Endodermal cell (in vitro differentiated cells): ENCODE measurements at places on chromosomes 3 and 15. TPM values are rescaled to one million over a fixed set of nuclear protein-coding genes. Genes with fewer than 3 reads are reported as not detected.

GRCh38 chr15:85587707-85588411 lies 206.9 kb downstream of the KLHL25 start:
- no peak for DNase-seq

DNA sequence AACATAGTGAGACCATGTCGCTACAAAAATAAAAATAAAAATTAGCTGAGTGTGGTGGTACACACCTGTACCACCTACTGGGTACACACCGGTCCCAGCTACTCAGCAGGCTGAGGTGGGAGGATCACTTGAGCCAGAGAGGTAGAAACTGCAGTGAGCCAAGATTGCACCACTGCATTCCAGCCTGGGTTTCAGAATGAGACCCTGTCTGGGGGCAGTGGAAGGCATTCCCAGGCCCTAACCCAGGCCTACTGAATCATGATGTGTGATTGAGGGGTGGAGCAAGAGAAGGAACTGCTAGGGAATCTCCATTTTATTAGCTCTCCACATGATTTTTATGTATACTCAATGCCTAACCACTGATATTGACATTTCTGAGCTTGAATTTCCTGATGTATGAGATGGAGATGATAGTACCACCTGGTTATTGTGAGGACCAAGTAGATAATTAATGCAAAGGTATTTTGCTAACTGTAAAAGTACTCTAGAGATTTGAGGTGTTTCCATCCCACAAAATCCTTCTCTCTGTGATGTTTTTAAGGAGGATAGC lies 169.5 kb upstream of the UMPS start:
- no peak for DNase-seq

FAM3D gene
- total RNA-seq: not detected in 2 replicates

- no peak for DNase-seq
These were observed 20.3 kb downstream of the SETMAR start for GRCh38 chr3:4323246-4324027.

DNA sequence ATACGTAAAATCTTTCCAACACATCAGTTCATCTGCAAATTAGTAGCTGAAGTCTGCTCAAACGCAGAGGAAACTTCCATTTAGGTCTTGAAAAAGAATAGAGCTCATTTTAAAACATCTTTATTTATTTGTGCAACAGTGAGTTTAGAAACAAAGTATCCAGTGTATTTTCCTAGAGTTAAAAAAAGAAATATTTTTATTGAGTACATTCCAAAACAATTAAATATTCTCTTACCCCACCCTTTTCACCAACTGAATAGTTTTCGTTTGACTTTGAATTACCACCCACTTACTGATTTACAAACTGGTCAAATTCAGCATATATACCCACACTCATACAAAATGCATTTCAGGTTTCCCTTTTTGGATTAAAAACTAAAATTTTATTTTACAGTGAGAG lies 104.7 kb downstream of the ZBTB20 start:
- no peak for DNase-seq

TUSC7 gene
- total RNA-seq: not detected in 2 replicates

GOLGA8H gene
- total RNA-seq: 0.31 to 0.75 TPM (median 0.50 TPM) in 3 replicates

GRCh38 chr3:80055306-80055705 lies 287.5 kb upstream of the ROBO1 start:
- no peak for DNase-seq

DNA sequence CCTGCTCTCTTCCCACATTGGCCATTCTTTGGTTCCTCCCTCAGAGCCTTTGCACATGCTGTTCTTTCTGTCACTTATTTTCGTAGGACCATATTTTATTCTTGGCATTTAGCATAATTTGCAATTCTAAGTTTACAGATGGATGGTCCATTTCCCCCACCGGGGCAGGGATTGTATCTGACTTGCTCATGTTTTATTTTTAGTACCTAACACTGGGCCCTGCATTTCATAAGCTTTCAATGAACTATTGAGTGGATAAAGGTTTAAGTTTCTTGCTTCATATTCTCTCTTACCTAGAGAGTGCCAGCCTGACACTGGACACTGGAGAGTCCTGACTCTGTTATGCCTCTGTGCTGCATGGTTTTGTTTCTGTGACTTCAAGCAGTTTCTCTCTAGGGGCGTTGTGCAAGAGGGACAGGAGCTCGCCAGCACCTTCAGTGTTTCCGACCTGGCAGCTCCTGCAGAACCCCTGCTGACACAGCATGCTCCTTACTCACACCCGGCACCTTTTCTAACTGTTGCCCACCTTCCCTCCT lies 87.4 kb downstream of the FLNB start:
- no peak for DNase-seq

GPR149 gene
- total RNA-seq: not detected in 2 replicates

DNA sequence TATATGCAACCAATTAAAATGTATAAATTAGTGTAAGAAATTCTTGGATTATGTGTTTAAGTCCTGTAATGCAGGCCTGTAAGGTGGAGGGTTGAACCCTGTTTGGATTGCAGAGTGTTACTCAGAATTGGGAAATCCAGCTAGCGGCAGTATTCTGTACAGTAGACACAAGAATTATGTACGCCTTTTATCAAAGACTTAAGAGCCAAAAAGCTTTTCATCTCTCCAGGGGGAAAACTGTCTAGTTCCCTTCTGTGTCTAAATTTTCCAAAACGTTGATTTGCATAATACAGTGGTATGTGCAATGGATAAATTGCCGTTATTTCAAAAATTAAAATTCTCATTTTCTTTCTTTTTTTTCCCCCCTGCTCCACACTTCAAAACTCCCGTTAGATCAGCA lies 65.4 kb upstream of the ACAD9 start:
- DNase-seq: no peak

FNDC3B gene
- total RNA-seq: 107 TPM in 2 replicates

- DNase-seq: no peak
These were observed 32.0 kb downstream of the IL17RD start for GRCh38 chr3:57133157-57133556.

SEMA3G gene
- total RNA-seq: 8.4 and 8.6 TPM in 2 replicates

GRCh38 chr3:165225604-165226003 lies 29.4 kb upstream of the SLITRK3 start:
- no peak for DNase-seq

TRPC1 gene
- 18.9 to 27.1 TPM (median 24.3 TPM) in 3 replicates for total RNA-seq

SEMA7A gene
- total RNA-seq: 8.2 to 11.9 TPM (median 8.4 TPM) in 3 replicates

- no peak for DNase-seq
These were observed 91.1 kb upstream of the MRPS22 start for GRCh38 chr3:139252719-139253118.

PROK2 gene
- 0.29 and 0.52 TPM in 2 replicates for total RNA-seq

DNA sequence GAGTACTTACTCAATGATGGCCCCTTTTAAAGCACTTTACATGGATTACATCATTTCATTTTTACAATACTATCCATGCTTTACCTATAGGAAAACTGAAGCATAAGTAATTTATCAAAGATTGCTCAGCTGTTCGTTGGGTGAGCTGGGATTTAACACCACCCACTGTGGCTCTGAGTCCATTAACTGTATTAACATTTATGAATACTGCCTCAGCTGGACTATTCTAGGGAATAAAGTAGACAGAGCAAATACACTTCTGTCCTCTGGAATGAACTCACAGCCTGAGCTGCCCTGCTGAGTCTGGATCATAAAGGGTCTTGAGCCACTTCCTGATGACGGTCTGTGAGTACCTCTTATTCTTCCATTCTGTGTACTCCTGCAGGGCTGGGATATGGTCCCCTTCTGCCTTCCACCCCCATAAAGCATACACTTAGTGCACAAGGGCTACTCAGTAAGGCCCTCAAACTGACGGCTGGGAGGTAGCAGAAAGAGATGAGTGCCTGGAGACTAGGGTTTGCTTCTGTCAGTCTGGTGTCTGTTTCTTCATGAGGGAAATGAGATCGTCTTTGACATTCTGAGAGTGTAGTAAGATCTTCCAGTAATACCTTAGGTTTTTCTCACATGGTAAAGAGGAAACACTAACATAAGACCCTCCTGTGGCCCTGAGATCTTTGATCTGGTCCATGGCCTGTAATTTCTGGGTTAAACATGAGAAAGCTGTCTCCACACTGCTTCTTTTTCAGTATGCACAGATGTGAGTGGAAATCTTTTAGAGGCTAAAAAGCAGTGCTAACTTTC lies 12.6 kb upstream of the ST6GAL1 start:
- no peak for DNase-seq

DNA sequence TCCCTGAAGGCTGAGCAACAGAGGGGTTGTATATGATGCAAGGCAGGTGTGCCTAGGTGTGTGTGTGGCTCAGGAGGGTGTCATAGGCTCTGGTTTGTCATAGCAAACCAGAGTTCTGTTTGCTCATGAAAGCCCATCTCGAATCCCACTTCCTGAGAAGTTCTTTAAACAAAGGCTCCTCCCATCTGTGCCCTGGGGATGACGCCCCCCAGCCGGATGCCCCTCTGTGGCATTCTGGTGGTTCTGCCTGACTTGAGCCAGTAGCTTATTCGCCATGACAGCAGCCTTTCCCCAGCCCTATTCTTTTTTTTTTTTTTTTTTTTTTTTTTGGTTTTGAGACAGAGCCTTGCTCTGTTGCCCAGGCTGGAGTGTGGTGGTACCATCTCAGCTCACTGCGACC lies 45.4 kb downstream of the PDIA5 start:
- DNase-seq: no peak

DNA sequence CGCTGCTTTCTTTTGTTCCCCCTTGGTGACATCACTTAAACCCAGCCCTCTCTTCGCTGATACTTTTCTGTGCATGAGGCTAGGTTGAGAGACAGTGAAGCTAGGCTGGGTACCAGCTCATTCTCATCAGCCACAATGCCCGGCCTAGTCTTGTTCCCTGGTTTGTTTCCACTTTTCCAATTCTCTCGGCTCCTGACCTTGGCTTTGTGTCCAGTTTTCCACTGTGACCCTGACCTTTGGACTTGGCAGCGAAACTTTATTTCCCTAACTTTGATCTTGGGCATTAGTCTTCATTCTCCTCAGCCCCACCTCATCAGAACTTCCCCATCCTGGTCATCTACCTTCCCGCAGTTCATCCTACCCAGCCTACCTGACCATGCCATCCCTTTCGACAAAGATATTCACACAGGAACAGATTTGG lies 908 bp upstream of the ADPGK start:
- DNase-seq: no peak

- DNase-seq: no peak
These were observed 151.9 kb downstream of the RBPMS2 start for GRCh38 chr15:64623347-64623996.

TBC1D21 gene
- not detected in 3 replicates for total RNA-seq

STRA6 gene
- 17.7 and 18.2 TPM in 2 replicates for total RNA-seq

PLD1 gene
- total RNA-seq: 4.8 to 19.9 TPM (median 15.9 TPM) in 3 replicates

- peak; percentile 90 for DNase-seq
These were observed at the start of gene GASK1A for GRCh38 chr3:42979044-42979972. GASK1A (plus strand) TSS chr3:42979311; CDS start chr3:42979643, 332 bp downstream.

- no peak for DNase-seq
These were observed 352.1 kb downstream of the MECOM start for GRCh38 chr3:169311381-169311780.

GRCh38 chr3:157327018-157327417 lies 109.6 kb upstream of the PTX3 start:
- DNase-seq: no peak

DNA sequence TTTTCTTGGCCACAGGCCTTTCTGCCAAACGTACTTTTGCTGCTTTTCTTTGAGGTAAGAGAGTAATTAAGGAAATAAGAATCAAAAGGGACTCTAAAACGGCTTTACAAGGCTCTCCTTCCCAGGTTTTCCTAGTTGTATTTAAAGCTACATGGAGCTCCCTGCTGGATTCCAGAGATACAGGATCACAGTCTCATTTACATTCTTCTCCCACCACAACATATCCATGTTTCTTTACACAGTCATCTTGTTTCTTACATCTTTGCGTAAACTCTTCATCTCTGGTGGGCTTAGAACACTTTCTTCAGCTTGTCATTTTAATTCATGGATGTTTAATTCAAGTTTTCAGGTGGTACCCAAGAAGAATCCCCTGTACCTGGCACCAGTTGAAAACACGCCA lies 117.6 kb upstream of the BFSP2 start:
- DNase-seq: no peak

DNA sequence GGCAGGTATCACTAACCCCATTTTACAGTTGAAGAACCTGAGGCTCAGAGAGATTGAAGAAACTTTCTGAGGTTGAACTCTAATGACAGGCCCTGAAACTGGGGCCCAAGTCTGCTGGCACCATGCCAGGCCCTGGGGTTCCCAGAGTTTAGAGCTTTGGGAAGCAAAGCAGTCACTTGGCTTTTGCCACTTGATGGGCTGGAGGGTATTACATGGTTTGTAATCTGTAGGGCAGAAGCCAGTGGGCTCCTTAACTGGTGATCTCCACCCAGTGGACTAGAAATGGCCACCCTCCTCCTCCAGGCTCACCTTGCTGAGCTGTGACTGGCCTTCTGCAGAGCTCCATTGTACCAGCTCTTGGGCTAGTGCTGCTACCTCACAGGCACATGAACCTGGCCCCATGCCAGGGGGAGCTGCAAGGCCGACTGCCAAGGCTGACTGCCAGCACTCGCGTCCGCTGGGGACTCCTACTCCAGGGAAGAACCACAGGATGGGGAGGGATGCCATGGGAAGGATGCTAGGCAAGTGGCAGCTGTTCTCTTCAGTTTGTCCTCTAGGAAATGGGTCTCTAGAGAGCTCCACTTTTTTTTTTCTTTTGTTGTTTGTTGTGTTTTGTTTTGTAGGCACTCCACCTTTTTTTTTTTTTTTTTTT lies 104.8 kb downstream of the ETFA start:
- DNase-seq: no peak

DNA sequence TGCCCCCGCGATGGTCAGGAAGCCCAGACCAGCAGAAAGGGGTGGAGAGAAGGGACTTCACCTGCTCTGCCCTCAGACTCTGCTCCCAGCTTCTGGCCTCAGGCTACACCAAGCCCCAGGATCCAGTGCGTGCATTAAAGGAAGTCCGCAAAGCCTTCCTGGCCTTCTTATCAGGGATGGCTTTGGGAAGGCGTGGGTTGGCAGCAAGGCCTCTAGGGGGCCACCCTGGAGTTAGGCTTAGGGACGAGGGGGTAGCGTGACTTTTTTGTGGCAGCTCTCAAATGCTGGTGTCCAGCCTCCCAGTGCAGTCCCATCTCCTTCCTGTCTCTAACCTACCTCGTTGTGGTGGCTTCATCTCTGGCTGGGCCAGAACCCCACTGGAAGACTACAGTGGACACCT lies 18.9 kb upstream of the RPL29 start:
- peak; percentile 85 for DNase-seq

DNA sequence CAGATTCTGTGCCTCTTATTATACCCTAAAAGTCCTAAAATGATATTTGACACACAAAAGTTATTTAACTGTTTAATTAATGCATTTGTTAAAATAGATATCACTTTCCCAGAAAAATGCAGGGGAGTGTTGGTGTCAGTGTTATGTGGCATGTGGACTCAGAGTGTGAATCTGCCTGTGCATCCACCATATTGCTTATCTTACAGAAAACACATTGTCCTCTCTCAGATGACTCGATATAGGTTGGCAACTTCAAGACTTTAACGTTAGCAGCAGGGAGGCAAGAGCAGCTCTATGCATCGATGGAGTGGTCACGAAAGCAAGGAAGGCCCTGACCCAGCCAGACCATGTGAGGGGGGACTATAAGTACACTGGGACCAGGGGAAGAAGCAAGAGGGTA lies 165.4 kb upstream of the DCBLD2 start:
- DNase-seq: no peak

GRCh38 chr3:192482391-192482790 lies 244.9 kb downstream of the FGF12 start:
- DNase-seq: no peak
